ENCODE measurements at places on chromosomes 7 and 10.

- no peak for DNase-seq
These were observed 172.0 kb downstream of the PRPF18 start for GRCh38 chr10:13758756-13759155.

- no peak for DNase-seq
These were observed 93.3 kb upstream of the RET start for GRCh38 chr10:42983591-42983990.

DNA sequence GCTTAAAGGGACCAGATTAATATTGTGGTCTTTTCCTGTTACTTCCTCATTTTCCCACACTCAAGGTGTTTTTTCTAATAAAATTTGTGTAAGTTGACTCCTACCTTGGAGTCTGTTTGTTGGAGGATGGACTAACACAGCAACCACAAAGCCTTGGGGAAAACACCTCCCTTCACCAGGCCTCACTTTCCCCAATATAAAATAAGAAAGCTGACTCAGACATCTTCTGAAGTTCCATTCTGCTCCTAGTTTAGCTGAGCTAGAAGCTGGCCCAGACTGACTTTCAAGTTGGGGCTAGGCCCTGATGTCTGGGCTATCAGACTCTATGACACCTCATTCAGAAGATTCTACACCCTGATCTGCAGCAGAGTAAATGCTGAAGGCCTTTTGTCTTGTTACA lies 73.0 kb upstream of the ADRB1 start:
- no peak for DNase-seq

GRCh38 chr7:135510592-135511183 lies 786 bp upstream of the CNOT4 start:
- DNase-seq: no peak

DNA sequence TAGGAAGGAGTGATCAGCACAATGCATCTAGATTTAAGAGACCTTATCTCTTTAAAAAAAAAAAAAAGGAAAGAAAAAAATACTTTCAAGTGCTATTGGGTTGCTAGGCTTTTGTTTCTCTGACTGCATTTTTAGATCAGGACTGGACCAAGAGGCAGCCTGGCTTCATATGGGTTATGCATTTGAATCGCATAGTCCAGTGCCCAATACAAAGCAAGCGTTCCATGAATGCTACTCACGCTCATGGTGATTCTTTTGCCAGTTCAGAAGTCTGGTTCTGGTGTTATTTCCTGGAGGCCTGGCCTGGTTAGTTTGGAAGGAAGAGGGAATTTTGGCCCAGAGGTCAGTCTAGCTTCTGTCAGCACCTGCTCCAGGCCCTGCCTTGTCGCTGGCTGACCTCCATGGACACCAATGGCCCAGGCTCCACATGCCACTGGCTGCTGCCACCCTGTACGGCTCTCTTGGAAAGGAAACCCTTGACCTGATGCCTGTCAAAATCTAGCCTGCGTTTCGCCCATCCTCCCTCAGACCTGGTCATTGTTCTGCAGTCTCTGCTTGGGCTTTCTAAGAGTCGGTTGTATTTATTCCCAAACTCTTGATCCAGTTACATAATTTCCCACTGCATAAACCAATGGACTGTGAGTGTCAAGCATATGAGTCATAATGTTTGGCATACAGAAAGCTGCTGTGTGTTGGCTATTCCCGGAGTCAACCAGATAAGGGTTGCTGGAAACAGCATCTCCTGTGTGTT lies 74.3 kb upstream of the MKX start:
- DNase-seq: peak; percentile 34

DNA sequence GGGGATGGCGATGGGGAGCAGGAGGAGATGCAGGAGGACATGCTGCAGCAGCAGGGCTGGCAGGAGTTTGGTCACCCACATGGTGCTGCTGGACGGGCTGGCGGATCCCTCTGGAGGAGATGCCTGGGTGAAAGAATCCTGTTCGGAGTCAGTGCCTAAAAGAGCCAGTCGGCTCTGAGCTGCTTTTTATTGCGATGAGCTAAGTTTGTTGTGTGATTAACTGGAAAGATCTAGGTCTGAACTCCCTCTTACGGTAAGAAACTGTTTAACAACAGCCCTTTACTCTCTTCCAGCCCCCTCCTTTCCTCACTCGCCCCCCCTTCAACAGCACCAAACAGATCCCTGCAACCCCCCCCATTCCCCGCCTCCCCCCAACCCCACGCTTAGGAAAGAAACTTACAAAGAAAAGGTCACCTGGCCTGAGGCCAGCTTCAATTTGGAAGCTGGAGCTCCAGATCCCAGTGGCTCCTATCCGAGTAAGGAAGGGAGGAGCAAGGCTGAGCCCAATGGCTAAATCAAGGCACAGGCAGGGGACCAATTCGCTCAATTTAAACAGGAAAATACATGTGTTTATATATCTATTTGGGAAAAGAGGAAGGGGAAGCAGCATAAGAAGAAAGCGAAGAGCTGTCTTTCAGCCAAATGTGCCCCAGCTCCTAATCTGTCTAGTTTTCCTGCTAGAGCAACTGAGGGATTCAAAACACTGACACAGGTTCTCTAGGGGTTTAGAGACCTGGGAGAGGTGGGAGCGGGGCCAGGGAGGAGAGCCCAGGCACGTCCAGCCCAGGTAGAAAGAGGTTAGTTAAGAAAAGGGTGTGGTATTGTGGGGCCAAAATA lies at the start of gene HGF:
Gene HGF, minus strand, starts transcription at position 157 of the 837 bp plus-strand sequence. Its CDS starts 76 bp downstream, at position 81.
- DNase-seq: no peak

- DNase-seq: no peak
These were observed 264.5 kb upstream of the SEMA3C start for GRCh38 chr7:81183326-81183725.

DNA sequence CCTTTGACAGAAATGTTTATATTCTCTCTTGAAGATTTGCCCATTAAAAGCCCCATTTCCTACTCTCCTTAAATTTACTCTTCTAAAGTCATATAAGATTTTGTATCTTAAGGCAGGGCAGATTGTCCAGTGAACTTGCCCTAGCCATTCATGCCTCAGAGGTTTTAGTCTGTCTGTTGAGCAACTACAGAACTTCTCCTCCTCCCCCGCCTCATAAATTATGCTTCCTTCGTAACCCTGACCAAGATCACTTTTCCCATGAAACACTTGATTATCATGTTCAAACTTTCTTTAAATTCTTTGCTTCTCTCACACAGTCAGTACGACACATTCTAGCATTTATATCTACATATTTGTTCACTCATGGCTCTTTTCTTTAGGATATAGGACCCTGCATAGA lies 621.3 kb downstream of the ANKRD7 start:
- DNase-seq: no peak

GRCh38 chr10:107616463-107617410 lies 452.2 kb upstream of the SORCS1 start:
- DNase-seq: peak; percentile 63

GRCh38 chr10:45433716-45434469 lies 59.9 kb downstream of the ALOX5 start:
- DNase-seq: no peak

GRCh38 chr7:1275451-1276381 lies 43.0 kb downstream of the UNCX start:
- no peak for DNase-seq

DNA sequence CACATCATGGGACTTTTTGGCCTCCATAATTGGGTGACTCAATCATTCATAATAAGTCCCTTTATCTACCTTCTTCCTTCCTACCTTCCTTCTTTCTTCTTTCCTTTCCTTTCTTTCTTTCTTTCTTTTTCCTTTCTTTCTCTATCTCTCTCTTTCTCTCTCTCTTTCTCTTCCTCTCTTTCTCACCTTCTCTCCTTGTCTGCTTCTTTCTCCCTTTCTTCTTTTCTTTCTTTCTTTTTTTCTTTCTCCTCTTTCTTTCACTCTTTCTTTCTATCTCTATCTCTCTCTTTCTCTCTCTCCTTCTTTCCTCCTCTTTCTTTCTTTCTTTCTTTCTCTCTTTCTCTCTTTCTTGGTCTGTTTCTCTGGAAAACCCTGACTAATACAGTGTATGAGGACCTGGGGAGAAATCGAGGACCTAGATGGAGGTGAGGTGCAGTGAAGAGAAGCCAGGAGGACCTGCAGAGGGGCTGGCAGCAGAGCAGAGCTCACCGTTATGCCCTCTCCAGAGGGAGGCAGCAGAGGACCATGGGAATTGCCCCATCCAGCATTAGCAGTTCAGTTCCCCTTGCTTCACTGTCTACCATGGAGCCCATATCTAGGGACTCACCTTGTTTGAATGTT lies 52.7 kb upstream of the BTRC start:
- DNase-seq: no peak

DNA sequence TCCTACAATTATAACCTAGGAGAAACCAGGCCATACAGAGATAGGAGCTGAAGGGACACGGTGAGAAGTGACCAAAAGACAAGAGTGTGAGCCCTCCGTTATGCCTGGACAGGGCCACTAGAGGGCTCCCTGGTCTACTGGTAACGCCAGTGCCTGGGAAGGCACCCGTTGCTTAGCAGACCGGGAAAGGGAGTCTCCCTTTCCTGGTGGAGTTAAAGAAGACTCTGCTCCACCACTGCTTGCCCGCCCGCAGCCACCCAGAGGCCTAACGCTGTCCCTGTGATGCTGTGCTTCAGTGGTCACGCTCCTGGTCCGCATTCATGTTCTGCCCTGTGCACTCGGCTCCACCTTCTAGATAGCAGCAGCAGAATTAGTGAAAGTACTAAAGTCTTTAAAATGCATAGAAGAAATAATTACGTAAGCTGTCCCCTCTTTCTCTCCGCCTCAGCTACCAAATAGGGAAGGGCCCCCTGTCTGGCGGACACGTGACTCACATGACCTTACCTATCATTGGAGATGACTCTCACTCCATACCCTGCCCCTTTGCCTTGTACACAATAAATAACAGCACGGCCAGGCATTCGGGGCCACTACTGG lies 34.8 kb downstream of the GRID2IP start:
- DNase-seq: peak; percentile 17

GRCh38 chr7:69182596-69183467 lies 415.4 kb upstream of the AUTS2 start:
- DNase-seq: no peak

DNA sequence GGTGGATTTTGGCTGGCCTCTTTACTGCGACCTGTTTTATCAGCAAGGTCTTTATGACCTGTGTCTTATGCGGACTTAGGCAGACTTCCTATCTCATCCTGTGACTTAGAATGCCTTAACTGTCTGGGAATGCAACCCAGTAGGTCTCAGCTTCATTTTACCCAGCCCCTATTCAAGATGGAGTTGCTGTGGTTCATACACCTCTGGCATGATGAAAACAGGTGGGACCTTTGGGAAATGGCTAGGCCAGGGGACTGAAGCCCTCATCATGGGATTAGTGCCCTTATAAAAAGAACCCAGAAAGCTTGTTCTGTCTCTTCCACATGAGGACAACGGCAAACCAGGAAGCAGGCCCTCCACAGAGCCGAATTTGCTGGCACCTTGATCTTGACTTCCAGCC lies 172.1 kb upstream of the MYO3A start:
- DNase-seq: no peak

DNA sequence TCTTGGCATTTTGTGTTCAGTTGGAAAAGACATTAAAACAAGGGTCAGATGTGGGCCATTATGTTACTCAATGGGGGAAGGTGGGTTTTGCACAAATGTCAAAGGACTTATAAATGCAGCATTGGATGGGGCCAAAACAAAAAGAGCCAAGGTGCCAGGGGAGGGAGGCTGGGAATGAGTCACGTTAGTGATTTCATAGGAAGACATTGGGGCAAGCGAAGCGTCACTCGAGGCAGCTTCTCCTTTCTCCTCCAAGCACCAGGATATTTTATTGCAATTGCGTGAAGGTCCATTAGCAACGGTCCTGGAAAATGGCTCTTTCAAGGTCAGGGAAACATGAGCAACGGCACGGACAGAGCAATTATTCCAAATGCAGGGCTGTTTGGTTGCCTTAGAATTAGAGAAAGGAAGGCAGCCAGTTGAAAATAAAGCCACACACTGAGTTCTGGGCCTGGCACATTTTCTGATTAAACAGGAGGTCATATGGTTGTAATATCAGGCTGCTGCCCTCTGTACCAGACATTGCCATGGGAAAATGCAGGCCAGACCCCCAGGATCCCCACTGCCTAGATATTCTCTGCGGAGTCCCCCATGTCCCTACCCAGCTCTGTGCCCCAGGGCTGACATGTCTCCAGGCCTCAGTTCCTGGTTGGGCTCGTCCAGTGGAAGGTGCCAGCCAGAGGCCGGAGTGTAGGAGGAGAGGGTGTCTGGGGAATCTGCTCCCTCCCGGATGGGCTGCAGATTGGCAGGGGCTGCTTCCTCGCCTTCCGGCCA lies 63.3 kb upstream of the NANOS1 start:
- DNase-seq: no peak

DNA sequence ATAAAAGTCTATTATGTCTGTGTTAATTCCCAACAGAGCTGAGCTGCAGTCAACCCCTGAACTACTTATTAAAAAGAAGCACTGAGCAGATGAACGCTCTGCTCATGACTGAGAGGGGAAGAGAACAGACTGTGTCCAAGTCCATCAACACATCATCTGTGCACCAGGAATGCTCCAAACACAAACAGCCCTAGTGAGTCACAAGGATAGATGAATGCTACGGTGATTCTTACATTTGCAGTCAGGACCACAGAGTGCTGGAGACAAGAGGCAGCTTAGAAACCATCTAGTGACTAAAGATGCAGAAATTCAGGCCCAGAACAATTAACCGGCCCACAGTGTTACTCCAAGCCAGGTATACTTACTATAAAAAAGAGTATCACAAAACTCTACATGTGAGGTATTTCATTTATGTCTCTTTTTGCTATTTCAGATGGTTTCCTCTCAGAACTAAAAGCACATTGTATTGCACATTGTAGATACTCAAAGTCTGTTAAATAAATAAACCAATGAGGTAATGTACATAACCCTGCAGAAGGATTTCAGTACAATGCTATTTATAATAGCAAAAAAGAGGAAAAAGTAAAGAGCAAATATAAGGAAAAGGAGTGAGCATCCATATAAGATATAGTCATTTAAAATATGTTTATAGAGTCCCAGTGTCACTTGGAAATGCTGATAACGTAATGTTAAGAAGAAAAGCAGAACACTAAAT lies 159.2 kb downstream of the KCNMA1 start:
- peak; percentile 67 for DNase-seq

DNA sequence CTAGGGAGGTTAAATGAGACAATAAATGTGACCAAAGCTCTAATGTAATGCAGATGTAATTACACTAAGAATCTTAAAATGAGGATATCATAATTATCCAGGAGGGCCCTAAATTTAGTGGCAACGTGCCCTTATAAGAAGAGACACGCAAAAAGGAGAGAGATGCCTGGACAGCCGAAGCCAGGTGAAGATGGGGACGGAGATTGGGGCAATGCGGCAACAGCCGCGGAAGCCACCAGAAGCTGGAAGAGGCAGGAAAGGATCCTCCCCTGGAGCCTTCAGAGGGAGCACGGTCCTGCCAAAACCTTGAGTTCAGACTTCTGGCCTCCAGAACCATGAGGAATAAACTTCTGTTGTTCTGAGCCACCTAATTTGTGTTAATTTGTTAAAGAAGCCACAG lies 25.3 kb upstream of the C10orf71 start:
- no peak for DNase-seq

- no peak for DNase-seq
These were observed 160.7 kb downstream of the ZEB1 start for GRCh38 chr10:31479752-31480151.

GRCh38 chr10:971150-971542 lies 17.1 kb upstream of the GTPBP4 start:
- no peak for DNase-seq

GRCh38 chr7:100411101-100411500 lies 17.4 kb downstream of the ZCWPW1 start:
- no peak for DNase-seq

GRCh38 chr10:35421553-35422178 lies 85.4 kb downstream of the CCNY start:
- DNase-seq: peak; percentile 76

All from AG04449 (cell line).